ENCODE measurements at places on chromosomes 6 and 20. TPM values are rescaled to one million over a fixed set of nuclear protein-coding genes. Genes with fewer than 3 reads are reported as not detected.

The DPPA5 gene
- total RNA-seq = not detected

The PLN gene
- 0.27 TPM for total RNA-seq

- DNase-seq = peak; percentile 66
Observed at GRCh38 chr6:142872376-142872775, 72.6 kb downstream of the HIVEP2 start.

- DNase-seq = no peak
Observed at GRCh38 chr6:128848212-128848935, 34.6 kb upstream of the LAMA2 start.

DNA sequence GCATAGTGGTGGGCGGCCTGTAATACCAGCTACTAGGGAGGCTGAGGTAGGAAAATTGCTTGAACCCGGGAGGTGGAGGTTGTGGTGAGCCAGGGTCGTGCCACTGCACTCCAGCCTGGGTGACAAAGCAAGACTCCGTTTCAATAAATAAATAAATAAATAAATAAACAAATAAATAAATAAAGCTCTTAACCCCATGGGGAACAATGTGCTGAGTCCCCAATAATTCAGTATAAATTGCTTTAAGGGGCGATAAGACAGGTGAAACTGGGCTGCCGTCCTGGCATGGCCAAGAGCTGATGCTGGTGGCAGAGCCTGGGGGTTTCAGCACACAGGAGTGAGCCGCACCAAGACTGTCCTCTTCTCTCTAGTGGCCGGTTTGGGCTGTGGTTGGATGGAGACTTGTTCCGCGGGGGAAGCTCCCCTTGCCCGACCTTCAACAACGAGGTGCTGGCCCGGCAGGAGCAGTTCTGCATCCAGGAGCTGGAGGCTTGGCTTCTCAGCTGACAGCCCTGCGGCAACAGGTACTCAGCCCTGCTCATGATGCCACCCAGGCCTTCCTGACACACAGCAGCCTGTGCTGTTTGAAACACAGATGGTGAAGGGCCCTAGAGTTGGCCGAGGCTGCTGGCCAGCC lies 13.1 kb downstream of the TLDC2 start:
- DNase-seq = no peak

GRCh38 chr6:157855325-157855724 lies 32.3 kb downstream of the SNX9 start:
- DNase-seq = no peak
